ENCODE measurements at places on chromosomes 6 and 20.

DNA sequence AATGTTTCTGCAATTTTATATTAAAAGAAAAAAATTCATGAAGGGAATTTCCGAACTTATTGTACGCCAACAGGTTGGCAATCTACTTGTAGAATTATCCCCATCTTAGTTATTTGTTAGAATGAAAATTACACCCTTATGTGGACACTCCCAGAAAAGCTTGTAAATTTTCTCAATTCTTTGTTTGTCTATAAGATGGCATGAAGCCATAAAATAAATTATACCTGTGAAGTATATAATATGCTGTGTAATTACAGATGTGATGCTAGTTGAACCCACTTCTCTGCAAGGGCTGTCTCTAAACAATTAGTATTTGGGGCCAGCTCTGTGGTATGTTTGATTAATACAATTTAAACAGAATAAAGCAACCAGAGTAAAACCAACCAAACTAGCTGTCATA is 52.1 kb upstream of the DSP start:
- DNase-seq = no peak

- no peak for DNase-seq
These were observed 194.6 kb upstream of the ARID1B start for GRCh38 chr6:156582509-156582992.

DNA sequence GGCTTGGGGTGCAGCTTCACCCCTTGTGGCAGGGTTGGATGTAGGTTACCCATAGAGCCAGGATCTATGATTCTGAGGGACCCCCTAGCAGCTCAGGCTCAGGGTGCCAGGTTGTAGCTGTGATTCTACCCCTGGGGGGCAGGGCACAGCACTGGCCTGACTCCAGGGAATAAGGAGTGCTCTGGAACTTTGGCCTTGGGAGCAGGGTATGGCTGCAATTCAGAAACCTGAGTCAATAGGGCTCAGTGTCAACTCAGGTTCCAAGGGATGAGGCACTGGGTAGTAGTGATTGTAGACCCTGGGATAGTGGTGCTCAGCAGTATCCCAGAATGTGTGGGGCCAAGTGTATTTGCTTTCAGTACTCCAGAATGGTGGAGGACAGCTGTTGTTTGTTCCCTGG is 8.6 kb downstream of the FHL5 start:
- no peak for DNase-seq

- DNase-seq = no peak
These were observed 350.9 kb upstream of the PRND start for GRCh38 chr20:4370851-4371250.

- DNase-seq = no peak
These were observed 307.0 kb upstream of the NOX3 start for GRCh38 chr6:155762649-155763048.

DNA sequence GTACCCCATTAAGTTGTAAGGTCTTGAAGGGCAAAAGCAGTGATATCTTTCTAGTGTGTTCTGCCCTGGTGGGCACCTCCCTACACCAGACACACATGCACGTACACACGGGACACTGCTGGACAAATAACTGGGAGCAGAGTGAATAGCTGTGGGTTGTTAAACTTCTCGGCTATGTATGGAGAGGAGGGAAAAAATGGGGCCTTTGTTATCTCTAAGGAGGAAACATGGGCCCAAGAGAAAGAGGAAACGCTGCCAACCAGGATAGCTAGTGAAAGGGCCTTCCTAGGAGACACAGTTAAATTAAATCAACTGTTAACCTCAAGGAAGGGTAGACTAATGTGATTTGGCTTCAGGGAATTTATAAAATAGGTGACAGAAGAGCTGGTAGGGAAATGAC is 169.7 kb downstream of the MYLK4 start:
- no peak for DNase-seq

- no peak for DNase-seq
These were observed 83.8 kb downstream of the GCLC start for GRCh38 chr6:53461041-53461656.

DNA sequence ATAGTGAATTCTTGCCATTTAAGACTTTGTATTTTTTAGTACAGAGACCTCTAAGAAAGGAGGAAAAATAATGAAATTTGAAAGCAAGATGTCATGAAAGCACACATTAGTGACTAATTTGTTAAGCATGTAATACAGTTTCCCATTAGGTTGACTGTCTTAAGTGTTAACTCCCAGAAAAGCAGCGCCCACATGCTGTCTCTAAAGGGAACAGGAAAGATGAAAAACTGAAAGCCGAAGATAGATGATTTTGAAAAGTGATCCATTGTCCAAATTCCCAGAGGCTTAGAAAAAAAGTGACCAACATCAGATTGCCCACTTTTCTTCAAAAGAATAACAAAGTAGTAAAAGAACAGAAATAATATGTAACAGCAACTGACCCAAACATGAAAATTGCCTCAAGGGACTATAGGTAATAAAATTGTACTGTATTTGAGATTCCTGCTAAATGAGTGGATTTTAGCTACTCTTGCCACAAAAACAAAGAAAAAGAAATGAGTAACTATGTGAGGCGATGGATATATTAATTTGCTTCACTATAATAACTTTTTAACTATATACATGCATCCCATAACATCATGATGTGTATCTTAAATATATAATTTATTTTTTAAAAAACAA is 83.2 kb upstream of the OGFRL1 start:
- DNase-seq = no peak

DNA sequence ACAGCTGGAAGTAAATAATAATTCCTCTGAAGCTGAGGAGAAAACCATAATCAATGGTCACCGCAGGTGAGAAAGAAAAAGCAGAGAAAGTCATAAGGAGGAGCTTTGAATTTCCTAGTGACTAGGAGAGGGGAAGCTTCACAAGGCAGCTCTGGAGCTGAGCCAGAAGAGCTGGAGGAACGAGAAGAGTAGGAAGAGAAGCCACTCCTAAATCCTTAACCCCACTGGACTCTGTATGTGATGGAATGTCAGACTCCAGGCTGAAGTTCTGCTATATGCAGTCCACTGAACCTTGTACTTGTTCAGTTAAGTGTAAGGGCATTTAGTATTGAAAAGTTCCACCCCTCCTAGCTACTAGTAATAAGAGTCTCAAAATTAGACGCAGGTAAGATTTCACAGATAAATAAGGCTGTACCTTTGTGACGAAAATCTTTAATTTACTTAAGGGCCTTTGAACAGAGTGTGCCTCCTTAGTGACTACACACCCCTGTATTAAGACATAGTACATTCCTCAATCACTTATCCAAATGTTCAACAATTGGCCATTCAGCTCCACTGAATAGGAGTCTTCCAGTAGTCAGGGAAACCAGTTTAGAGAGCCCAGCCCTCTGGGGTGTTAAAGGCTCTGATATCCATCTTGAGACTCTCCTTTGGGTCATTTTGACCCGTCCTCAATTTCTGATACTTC is 71.4 kb upstream of the UFL1 start:
- DNase-seq = no peak

DNA sequence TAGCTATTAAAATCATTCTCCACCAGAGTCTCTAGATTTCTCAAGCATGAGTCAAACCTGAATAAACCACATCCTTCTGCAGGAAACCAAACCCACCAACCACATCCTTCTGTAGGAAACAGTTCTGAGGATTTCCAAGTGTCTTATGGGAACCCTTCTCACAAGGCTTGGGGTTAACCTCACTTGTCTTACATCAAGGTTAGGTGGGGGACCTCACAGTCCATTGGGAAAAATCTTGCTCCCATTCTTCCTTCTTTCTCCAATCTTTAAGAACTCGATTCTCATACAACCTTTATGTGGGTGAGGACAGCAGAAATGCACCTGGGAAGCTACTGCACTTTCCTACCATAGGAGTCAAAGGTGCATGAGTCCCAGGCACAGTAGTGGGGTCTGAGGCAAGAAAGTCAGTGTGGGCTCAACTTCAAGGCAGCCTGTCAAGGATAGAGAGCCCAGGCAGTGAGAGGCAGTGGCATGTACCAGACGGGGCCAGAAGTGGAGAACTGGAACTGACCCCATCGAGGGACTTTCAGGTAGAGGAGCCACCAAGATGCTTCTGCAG is 114.5 kb downstream of the SLC22A3 start:
- peak; percentile 47 for DNase-seq

- DNase-seq = no peak
These were observed 203.6 kb upstream of the GMDS start for GRCh38 chr6:2448826-2449571.

DNA sequence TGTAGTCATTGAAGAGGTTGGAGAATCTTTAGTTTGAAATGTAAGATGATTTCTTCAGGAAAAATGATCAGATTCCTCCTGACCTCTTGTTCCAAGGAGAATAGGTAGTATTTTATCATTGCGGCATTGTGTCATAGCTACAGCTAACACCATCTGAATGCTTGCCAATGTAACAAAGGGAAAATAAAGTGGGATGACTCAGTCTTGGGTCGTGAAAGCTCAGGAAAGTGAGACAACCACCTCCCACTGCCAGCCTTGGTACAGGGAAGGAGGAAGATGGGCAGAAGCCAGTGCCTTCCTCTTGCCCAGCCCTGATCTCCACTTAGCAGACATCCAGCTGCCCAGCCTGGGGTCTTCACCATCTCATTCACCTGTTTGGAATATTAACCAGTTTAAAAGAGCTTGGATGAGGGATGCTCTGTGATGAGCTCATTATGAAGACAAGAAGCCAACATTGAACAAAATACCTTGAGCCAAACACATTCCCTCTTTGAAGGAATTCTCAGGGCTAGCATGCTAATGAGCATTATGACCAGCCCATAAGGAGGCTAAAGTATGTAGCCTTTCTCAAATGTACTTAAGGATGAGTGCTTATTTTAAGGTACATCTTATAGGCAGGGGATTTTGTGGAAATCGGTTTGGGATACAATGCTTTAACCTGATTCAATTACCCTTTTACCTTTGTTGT is 40.0 kb upstream of the APCDD1L start:
- DNase-seq = no peak
